ENCODE measurements at places on chromosomes 2 and 18. TPM values are rescaled to one million over a fixed set of nuclear protein-coding genes. Genes with fewer than 3 reads are reported as not detected.

DNA sequence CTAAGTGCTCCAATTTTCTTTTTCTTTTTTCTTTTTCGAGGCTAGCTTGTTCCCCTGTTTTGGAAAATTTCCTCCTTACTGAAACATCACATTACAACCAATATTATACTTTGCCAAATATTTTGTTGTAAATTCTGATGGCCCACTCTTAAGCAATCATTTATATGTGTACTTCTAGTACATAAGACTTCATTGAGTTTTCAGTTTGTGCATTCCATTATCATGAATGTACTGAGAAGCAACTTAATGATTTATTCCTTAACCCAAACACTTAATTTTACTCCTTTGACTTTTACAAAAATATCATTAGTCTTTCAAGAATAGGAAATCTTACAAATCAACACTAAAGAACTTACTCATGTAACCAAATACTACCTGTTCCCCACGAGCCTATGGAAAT lies 242.4 kb downstream of the ARHGAP15 start:
- DNase-seq = no peak

DNA sequence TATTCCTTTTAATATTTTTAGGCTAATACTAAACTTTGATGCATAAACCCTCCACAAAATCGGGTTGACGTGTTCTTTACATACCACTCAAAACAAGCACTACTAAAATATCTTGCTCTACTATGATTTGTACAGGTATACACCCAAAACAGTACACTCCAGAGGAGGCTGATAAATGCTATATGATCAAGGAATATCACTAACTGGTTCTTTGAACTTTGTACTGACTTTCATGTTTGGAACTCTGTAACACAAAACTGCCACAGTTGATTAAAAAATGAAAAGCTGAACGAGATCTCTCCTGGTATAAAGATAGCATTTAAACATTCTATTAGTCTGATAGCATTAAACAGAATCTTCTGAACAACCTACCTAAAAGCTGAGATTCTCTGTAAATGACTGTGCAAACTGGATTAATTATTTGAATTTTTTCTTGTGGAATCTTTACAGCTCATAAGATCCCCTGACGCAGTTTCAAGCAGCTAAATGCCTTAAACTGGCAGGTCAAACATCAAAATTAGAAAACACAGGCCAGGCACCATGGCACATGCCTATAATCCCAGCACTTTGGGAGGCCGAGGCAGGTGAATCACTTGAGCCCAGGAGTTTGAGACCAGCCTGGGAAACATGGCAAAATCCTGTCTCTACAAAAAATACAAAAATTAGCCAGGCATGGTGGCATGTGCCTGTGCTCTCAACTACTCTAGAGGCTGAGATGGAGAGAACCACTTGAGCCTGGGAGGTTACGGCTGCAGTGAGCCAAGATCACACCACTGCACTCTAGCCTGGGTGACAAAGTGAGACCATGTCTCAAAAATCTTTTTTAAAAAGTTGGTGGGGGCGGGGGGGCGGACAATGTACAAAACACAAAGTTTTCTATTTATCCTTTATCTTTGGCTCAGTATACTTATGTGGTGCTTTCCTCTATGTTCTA lies 150.6 kb downstream of the EXOC6B start:
- no peak for DNase-seq

DNA sequence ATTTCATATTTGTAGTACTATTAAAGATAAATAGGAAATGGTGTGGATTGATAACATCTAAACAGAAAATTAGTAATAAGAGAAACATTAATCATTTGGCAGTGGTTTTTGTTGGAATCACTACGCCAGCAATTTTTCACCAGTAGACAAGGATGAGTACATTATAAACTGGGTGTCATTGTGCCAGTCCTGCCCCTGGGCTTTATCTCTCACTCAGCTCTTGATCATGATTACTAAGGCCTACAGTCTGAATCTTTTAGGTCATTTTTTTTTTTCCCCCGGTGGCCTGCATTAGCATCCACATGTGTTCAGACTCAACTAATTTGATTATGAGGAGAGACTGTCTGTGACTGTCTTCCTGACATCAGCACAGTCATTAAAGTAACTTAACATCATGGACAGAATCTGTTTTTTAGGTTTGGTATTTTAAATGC lies 16.2 kb downstream of the GULP1 start:
- no peak for DNase-seq

GRCh38 chr2:241904011-241904718 lies 34.6 kb downstream of the RTP5 start:
- peak; percentile 63 for DNase-seq

DUSP2 gene
- total RNA-seq = 3.8 TPM

DNA sequence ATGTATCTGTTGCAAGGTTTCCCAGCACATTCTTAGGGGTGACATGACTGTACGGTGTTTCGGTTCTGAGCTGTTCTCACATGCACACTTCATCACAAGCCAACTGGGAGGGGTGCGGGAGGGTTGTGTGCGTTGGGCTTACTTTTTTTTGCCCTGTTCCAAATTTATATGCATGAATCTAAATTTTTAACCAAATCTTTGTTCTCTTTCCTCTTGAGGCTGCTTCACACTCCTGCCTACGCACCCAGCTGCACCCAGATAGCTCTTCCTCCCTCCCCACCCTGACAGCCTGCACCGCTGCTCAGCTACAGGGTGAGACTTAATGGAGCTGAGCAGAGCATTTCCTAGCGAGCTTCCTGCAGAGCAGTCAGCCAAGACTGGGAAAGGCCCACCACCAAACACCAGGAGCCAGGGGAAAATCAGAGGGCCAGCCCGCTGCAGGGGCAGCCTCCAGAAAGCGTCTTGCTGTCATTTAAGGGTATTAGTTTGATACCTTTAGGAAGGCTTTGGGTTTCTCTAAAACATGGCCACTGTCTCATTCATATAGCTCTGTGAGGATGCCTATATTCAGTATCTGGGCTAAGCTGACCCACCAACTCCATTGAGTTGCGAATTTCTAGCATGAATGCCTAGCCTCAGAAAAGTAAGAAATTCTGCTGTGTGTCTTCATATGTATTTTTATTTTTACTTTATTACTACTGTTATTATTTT lies 84.5 kb downstream of the POU3F3 start:
- no peak for DNase-seq

DNA sequence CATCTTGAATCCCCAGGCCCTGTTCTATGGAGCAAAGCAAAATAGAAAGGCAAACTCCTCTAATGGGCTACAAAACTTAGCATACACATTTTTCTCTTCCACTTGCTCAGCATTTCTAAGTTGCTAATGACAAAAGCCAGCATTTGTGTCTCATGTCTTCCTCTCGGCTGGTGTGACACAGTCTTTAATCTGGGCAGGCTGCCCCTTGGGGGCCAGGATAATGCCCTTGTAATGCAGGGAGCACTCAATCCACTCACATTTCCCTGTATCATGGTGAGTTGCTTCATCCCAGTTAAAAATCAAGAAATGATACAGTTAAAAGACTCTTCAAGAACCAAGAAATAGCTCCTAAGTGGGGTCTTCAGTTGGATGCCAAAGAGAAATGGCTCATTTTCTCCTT lies 109.1 kb upstream of the FBXO11 start:
- no peak for DNase-seq

DNA sequence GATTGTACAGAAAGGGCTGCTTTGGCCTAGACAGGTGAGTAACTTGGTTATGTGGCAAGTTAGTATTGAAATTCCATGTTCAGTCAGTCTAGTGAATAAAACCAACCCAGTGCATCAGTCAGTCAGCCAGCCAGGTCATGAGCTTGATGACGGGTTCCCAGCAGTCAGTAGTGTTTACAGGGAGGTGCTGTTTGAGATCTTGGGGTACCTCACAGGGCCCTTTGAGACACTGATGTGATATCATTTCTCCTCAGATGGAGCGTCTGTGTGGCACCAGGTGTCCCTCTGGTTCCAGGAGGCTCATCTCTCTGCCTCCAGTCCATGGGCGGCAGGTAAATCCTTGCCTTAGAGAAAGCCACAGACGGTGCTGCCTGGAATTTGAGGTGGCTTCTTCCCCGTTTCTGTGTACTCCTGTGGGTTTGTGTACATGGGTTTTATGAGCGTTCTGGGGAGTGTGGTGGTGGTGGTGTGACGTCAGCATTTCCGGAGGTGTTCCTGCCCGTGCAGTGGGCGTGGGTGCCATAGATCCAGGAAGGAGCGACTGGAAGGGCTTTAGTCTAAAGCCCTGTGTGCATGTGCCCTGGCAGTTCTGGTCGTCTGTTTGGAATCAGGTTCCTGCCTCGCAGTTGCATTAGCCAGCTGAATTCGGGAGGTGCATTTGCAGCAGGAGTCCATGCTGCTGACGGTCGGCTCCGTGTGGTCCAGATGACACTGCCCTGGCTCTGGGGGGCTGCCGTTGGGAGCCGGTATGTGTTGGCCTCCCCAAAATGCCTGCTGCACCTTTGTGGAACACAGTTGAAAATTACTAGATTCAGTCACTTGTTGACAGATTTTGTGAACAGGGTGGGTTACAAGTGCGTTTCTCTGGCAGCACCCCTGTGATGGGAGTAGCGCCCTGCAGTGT lies 2.1 kb downstream of the CTDP1 start:
- no peak for DNase-seq

DNA sequence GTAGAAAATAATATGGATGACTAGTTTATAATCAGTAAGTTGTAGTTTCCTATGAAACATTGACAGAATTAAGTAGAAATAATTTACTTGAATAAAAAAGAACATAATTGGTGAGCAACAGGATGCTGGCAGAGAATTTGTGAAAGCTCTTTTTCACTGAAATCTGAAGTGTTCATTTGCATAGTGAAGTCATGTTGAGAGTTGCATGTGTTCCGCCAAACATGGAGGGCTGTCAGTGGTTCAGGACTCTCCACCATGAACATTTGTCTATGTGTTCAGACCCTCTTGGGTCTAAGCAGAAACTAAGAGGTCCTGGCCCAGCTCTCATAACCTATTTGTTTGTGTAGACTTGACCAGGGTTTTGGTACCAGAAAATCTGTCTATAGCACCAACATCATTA lies 182.5 kb upstream of the LINC00305 start:
- no peak for DNase-seq

VWC2L gene
- total RNA-seq = not detected

GRCh38 chr18:7727361-7728076 lies 160.4 kb downstream of the PTPRM start:
- DNase-seq = no peak

- no peak for DNase-seq
Observed at GRCh38 chr2:26471289-26471688, 6.6 kb downstream of the OTOF start.

C2orf92 gene
- total RNA-seq = 5.1 TPM

DNA sequence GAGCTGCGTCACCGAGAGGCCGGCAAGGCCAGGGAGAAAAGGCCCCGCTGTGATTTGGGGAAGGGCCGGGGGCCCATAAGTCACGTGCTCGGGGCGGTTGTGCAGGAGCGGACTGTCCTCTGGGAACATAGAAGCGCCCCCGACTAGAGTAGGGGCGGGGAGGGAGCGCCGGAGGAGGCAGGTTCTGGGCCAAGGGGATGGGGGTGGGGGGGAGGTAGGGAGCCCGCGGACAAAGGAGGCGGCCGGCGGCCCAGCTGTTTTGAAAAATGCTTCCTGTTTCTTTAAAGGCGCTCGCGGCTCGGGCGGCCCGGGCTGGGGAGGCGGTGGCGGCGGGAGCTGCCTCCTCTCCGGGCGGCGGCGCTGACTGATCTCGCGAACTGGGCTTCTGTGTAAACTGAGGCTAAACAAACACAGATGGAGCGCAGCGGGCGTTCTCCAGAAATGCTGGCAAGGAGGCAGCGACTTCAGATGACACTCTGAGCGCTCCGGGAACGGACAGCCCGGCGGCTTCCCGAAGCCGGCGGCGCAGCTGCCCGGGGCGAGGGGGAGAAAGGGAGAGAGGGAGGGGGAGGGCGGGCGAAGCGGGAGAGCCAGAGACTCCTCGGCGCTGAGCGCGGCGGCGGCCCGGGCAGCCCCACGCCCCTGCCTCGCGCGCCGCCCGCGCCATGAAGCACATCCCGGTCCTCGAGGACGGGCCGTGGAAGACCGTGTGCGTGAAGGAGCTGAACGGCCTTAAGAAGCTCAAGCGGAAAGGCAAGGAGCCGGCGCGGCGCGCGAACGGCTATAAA lies at the start of gene ATOH8:
Gene ATOH8, plus strand, starts transcription at position 467 of the 788 bp plus-strand sequence. Its CDS starts 199 bp downstream, at position 666.
- DNase-seq = peak; percentile 93

DSG4 gene
- total RNA-seq = not detected

NT5DC4 gene
- total RNA-seq = not detected

DNA sequence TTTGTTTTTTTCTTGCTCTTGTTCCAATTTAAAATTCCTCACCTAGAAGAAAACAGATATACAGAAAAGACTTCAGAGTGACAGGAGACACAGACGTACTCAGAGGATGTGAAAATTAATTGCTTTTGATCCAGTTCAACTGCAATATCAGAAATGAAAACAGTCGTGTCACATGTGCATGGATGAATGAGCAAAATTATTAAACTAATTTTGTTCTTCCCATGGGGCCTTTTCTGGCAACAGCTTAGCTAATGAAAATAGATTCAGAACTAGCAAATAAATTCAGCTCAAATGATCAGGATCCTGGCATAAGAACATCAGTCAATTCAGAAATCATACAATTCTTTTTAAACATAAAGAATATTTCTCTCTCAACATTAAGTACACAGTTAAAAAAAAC lies 100.5 kb downstream of the CABYR start:
- DNase-seq = no peak

- DNase-seq = peak; percentile 75
Observed at GRCh38 chr2:10007435-10007834, 35.9 kb upstream of the KLF11 start.

DNA sequence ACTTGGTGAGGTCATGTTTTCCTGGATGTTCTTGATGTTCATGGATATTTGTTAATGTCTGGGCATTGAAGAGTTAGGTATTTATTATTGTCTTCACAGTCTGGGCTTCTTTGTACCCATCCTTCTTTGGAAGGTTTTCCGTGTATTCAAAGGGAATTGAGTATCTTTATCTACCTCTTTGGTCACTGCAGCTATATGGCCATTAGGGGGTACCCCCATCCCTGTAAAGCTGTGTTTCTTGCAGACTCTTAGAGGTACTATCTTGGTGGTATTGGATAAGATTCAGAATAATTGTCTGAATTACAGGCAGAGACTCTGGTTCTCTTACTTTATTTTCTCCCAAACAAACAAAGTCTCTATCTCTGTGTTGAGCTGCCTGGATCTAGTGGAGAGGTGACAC lies 401.6 kb upstream of the FSIP2 start:
- DNase-seq = no peak

CPO gene
- 0.32 TPM for total RNA-seq

DNA sequence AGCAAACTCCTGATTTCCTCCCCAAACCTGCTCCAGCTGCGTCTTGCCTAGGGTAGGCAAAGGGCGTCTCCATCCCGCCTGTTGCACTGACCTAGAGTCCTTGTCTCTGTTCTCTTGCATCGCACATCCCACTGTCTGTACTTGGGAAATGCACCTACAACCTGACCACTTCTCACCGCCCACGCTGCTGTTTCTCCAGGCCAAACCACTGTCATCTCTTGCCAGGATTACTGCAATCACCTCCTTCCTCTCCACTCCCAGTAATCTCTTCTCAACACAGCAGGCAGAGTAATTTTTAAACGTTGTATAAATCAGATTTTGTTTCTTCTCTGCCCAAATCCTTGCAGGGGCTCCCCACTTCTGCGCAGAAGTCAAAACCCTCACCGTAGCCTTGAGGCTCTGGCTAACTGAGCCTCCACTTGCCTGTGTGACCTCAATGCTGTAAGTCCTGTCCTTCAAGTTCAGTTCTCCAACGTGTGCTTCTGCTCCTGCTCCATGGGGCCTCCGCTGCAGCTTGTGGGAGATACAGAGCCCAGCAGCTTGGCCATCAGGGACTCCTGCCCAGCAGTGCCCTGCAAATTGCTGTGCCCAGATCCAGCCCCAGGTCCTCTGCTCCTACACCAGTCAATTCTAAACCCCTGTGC lies 27.7 kb upstream of the SEMA4C start:
- no peak for DNase-seq

- no peak for DNase-seq
Observed at GRCh38 chr18:55096263-55096951, 137.1 kb upstream of the CCDC68 start.

GRCh38 chr2:128769457-128770142 lies 450.9 kb upstream of the HS6ST1 start:
- no peak for DNase-seq
